Stimulated activated CD8-positive, alpha-beta memory T cell treated with anti-CD3 and anti-CD28 coated beads, Interleukin-7, amount 100 ng/mL, for 48 hours (primary cell): ENCODE measurements at places on chromosomes 4 and X.

DNA sequence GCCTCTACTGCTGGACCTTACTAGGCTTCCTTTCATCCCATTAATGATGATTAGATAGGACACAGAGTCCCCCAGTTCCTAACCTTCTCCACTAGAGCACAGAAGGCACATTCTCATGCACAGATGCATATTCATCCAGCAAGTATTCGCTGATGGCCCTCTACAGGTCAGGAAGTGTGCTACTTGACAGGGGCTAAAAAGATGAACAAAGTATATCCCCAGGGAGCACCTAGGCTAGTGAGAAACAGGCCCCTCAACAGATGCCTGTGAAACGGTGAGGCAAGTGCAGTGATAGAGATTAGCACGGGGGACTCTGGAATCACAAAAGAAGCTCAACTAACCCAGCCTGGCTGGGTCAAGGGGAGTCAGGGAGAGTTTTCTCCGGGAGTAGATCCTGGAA lies 95.8 kb downstream of the MGST2 start:
- DNase-seq: no peak

DNA sequence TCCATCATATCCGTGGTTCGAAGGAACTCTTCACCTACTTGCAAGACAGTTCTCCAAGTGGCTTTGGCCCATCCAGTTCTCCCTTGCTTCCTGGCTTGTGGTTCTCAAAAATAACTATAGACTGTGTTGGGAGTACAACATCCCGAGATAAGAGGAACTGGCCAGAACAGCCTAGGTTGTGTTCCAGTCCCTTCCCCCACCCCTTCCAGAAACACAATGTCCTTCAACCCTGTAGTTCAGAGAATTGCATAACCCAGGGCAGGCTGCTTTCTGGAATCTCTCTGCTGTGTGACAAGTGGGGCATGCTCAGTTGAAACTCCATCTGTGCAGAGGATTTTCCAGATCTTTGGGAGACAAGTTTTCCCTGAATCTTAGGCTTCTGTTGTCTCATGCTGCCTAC lies 206.5 kb downstream of the PCDH10 start:
- DNase-seq: no peak

GRCh38 chr4:164952551-164952950 lies 24.9 kb downstream of the TRIM61 start:
- no peak for DNase-seq

DNA sequence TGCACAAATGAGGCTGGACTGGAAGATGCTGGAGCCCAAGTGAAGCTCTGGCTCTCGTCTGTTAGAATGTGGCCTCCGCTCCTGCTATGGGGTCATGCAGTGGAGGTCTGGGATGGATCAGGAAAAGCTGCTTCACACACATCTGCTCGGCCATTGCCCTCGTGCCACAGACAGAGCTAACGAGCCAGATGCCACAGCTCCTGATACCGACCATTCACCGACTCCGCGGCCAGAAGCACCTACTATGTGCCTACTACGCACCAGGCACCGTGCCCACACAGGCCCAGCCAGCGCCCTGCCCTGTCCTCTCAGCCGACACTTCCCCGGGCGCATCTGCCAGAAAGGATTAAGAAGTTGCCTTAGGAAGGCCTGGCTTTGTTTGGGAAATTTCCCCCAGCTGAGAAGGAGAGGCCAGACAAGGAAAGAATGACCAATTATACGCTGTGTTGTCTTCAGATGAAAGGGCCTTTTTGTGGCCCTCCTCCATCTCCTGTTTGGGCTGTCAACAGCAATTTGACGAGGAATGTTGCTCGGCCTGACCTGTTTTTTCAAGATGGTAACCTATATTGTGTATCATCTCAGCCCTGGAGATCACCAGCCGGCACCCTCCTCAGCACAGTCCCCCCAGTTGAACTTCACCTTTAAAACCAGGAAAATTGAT lies 34.3 kb downstream of the HMX1 start:
- DNase-seq: no peak

GRCh38 chr4:52187603-52188002 lies 136.5 kb downstream of the SPATA18 start:
- DNase-seq: no peak

DNA sequence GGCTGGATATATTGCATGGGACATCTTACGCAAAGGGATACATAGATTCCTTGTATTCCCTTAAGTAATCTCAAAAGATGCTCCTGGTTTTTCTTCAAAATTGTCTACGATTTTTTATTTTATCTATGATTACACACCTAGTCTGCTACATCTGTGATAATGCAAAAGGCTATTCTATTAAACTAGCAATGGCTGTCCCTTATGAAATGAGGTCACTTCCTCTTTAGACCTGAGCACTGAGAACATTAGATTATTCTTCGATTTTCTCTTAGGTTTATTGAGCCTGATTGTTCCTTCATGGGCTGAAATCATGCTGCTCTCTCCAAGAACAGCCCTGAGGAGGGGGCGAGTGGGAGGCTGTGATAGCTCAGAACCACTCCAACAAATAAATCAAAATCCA lies 126.8 kb upstream of the ENPP6 start:
- no peak for DNase-seq

DNA sequence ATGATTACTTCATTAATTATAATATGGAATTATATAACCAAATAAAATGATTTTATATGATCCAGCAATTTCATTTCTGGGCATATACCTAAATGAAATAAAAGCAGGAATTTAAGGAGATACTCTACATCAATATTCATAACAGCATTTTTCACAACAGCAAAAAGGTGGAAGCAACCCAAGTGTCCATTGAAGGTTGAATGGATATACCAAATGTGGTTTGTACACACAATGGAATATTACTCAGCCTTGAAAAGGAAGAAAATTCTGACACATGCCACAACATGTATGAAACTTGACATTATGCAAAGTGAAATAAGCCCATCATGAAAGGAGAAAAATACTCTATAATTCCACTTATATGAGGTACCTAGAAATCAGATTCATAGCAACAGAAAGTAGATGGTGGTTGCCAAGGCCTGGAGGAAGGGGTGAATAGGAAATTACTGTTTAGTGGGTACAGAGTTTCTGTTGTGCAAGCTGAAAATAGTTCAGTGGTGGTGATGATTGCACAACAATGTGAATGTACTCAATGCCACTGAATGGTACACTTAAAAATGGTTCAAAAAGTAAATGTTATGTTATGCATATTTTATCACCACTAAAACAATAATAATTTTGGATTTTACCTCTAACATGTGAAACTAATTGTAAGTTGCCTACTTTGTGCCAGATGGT lies 471.5 kb downstream of the SPRY1 start:
- DNase-seq: no peak

- no peak for DNase-seq
Observed at GRCh38 chr4:8047837-8048678, 108.4 kb upstream of the AFAP1 start.

DNA sequence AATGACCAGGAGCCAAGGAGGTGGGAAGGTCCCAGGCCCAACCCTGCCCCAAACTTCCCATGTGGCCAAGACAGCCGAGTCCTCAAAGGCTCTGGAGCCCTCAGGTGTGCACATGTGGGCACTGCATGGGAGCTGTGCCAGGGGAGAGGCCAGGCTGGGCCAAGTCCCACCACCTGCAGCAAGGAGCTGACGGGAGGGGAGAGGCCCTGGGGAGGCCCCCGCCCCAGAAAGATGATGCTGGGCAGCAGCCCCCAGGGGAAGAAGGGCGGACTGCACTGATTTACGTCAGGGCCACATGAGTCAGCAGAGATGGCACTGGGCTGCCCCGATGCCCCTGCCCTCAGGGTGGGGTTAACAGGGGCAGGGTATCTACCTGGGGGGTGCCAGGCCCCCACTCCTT lies 1.4 kb downstream of the L1CAM start:
- no peak for DNase-seq

- DNase-seq: no peak
Observed at GRCh38 chr4:710116-710515, 4.5 kb downstream of the PCGF3 start.

DNA sequence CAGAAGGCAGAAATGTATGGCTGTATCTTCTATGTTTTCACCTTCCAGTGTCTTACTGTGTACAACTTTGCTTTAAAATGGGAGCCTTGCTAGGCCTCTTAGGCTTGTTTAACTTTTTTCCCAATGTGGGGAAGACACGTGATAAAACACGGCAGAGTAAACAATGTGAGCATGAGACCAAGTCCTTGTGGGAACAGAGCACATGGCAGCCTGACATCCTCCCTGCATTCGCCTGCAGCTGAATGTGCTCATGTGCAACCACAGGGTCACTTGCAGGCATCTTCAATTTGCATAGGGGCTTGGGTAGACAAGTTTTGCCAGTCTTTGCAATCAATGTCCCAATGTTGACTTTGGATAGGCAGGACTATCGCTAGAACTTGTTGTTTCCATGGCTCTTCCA lies 91.8 kb downstream of the CCNG2 start:
- DNase-seq: no peak

- DNase-seq: no peak
Observed at GRCh38 chrX:10633722-10634121, 13.3 kb upstream of the MID1 start.

- no peak for DNase-seq
Observed at GRCh38 chr4:1122505-1122904, 9.1 kb upstream of the RNF212 start.

GRCh38 chr4:34105311-34105710 lies 2139.0 kb downstream of the ARAP2 start:
- DNase-seq: no peak

DNA sequence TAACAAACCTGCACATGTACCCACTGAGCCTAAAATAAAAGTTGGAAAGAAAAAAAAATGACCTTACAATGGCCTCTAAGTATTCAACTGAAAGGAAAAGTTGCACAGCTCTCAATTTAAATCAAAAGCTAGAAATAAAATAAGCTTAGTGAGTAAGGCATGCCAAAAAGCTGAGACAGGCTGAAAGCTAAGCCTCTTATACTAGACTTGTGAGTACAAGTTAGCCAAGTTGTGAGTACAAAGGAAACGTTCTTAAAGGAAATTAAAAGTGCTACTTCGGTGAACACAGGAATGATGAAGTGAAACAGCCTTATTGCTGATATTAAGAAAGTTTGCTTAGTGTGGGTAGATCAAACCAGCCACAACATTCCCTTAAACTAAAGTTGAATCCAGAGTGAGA lies 707.9 kb upstream of the PITX2 start:
- no peak for DNase-seq

DNA sequence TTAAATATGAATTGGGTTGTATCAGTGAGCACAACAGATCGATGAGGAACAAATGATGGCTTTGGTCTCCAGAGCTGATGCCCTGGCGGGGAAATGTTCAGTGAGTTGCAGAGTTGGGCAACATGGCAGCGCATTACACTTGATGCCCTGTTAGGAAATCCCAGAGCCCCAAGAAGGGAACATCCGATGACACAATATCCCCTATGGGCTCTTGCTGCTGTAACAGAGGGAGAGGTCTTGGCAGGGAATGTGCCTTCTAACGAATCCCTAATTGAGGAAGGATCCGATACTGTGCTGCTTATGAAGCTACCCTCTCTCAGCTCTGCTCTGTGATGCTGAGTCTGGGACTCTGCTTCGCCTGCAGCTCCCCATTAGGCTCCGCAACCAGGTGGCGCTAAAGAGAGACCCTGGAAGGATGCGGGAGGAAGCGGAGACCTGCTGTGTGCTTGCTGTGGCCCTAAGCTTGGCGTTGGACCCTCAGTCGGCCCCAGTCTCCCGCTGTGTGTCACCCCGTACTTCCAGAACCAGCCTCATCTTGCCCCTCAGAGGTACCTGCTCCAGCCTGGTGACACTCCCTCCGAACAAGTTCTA lies 38.9 kb downstream of the PDHA1 start:
- peak; percentile 8 for DNase-seq

- no peak for DNase-seq
Observed at GRCh38 chrX:69398881-69399280, 105.2 kb upstream of the NALF2 start.

- no peak for DNase-seq
Observed at GRCh38 chr4:8502836-8503585, 62.4 kb downstream of the TRMT44 start.

GRCh38 chr4:142336251-142336934 lies 509.7 kb downstream of the INPP4B start:
- DNase-seq: no peak

DNA sequence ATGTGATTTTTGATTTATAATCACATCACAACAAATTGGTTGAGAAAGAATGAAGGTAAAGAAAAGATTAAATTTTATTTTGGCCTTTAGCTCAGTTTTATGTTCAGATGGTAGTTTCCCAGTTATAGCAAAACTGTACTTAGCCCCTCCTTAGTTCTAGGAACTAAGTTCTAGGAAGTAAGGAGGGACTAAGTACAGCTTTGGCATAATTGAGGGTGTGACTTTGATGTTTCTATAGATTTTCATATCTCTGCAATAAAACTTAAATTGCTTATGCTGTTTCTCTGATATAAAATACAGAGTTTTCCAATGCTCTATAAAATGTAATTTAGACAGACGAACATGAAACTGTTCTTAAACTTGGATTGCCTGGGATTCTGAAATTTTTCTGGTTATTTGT lies 46.6 kb upstream of the SLC4A4 start:
- DNase-seq: no peak

DNA sequence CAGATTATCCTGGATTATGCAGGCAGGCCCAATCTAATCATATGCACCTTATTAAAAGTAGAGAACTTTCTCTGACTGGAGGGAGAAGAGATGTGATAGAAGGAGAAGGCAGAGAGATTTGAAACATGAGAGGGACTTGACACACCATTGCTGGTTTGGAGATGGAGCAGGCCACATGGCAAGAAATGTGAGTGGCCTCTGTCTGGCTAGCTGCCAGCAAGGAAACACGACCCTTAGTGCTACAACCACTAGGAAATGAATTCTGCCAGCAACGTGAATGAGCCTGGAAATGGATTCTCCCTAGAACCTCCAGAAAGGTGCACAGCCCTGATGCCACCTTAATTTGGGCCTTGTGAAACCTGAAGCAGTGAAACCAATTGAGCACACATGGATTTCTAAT lies 79.5 kb upstream of the MBNL3 start:
- no peak for DNase-seq

DNA sequence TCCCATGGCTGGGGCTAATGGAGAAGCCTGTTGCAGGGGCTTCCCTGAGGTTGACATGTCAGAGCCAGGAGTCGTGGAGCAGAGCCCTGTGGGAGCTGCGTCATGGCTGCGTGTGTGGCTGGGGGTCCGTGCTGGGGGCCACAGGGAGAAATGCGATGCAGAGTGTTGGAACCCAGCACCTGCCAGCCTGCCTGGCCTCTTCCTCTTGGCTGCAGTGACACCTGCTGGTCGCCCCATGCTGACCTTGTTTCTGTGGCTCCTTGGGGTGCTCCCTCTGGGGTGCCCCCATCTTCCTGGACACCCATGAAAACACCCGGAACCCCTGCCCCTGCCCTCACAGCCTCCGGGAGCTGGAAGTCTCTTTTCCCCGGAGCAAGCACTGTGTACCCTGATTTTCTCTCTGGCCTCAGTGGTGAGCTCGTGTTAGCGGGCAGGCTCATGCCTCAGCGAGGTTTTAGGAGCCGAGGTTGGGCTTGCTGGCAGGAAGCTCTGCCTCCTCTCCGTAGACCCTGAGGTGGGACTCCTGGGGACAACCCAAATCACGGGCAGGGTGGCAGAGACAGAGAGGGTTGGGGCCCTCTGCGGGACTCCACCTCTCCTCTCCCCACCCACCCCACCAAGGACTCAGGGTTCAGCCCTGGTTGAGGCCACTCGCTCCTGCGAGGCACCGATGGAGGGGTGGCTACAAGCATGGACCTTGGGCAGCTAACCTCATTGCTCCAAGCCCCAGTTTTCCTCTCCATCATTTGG lies 103.7 kb downstream of the SORCS2 start:
- no peak for DNase-seq
